ENCODE measurements at places on chromosomes 5 and 9.

GRCh38 chr9:80885894-80886293 is 803.5 kb downstream of the TLE1 start:
- DNase-seq = peak; percentile 30

- no peak for DNase-seq
These were observed 444.2 kb downstream of the ACTL7B start for GRCh38 chr9:108411632-108412031.

- DNase-seq = no peak
These were observed 183.3 kb downstream of the MAST4 start for GRCh38 chr5:66779528-66779927.

DNA sequence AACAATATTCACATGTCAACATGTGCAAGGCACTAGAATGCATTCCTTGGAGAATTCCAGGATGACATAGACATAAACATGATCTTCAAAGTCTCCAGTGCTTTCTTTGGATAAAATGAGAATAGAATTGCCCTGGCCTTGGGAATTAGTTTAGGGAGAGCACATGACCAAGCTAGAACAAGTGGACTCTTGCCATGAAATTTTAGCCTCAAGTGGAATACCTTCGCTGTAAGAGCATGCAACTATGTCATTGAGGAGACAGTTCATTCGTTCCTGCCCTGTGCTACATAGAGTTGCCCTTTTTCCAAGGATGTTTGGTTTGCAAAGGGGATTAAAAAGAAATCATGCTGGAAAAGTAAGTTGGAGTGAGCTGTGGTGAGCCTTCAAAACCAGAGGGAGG is 42.7 kb downstream of the ZFAND5 start:
- peak; percentile 11 for DNase-seq

DNA sequence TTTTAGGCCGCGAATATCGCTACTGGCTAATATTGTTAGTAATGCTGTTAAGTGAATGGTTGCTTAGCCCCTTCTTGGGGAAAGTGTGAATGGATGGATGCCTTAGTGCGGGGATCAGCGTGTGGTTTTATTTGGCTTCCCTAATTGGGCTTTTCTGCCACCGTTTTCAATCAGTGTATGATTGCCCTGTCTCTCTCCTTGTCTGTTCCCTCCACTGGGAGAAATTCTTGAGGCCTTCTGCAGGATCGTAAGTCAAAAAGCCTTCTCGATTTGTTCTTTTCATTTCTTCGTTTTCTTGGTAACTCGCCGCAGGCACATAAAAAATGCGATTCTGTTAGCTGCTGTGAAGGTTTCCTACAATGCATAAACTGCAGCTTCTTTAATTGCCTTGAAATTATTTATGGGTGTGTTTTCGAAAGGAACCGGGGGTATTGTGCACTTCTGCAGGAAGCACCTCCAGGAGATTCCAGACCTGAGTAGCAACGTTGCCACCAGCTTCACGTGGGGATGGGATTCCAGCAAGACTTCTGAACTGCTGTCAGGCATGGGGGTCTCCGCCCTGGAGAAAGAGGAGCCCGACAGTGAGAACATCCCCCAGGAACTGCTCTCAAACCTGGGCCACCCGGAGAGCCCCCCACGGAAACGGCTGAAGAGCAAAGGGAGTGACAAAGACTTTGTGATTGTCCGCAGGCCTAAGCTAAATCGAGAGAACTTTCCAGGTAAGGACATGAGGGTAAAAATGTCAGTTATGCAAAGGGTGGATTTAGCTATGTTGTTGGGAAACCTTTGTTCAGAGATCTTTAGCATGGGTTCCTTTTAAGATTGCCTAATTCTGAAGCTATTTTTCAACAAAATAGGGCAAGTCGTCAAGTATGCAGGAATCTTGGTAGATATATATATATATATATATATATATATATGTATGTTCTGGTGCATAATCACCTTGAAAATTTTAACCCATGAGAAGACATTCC is 700 bp downstream of the SKP2 start:
- peak; percentile 7 for DNase-seq

GRCh38 chr9:68597362-68597997 is 56.8 kb upstream of the TMEM252 start:
- DNase-seq = no peak

- peak; percentile 52 for DNase-seq
These were observed 1.3 kb downstream of the C5orf15 start for GRCh38 chr5:133967124-133967523.

- peak; percentile 74 for DNase-seq
These were observed 2.9 kb downstream of the SLC45A2 start for GRCh38 chr5:33981408-33982162.

DNA sequence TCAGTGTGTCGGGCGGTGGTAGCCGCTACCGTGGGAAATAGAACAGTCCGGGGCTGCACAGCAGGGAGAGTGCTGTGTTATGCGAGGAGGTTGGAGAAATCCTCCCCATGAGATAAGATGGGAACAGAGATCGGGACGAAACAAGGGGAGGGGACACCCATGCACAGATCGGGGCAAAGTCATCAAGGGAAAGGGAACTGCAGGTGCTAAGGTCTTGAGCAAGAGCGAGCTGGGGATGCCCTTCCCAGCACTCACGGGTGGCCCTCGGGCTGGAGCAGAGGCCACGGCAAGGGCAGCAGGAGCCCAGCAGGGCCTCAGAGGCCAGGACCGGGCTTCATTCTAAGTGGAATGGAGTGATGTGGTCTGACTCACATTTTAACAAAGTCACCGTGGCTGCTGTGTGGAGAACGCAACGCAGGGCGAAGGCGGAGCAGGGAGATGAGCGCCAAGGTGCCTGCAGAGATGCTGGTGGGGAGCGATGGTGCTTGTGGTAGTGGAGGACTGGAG is 7.7 kb downstream of the IL13 start:
- DNase-seq = no peak

- no peak for DNase-seq
These were observed 95.5 kb downstream of the SNX24 start for GRCh38 chr5:122940890-122941289.

GRCh38 chr5:146607659-146608332 is 91.8 kb upstream of the GPR151 start:
- DNase-seq = no peak

- DNase-seq = peak; percentile 40
These were observed 268.2 kb downstream of the MAST4 start for GRCh38 chr5:66864240-66864884.

GRCh38 chr5:168765086-168765550 is 185.9 kb upstream of the PANK3 start:
- DNase-seq = no peak

DNA sequence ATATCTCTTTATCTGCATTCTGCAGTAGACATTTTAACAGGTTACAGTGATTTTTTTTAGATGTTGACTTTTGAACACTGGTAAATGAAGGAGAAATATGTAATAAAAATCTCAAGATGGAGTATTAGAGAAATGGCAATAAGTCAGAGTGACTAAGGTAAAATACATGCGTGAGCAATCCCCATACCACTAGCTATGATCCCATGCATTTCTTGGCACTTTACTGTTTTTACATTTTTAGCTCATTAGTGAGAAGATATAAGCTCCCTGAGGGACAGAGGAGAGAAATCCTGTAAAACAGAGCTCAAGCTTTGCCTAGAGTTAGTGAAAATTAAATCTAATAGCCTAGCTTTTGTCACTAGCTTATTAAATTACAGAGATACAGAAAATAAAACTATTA is 181.9 kb upstream of the TRPM3 start:
- no peak for DNase-seq

DNA sequence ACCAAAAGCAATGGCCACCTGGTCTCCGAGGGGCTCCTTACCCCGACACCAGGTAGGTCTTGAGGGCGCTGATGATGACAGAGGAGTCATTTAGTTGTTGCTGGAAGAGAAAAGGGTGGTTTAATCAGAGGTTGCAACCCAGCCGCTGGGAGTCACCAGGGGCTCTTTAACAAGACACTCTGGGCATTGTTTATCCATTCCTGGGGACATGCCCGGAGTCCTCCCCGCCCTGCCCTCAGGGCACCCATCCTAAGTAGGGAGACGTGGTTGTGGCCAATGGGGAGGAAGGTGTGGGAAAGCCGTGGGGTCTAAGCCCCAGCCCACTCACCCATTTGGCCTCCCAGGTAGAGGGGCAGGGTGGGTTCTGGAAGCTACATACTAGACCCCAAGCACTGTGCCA is 3.1 kb downstream of the PTGES2 start:
- DNase-seq = no peak

GRCh38 chr9:89701221-89701798 is 96.5 kb downstream of the GADD45G start:
- no peak for DNase-seq

GRCh38 chr5:151549713-151550112 is 41.4 kb downstream of the FAT2 start:
- no peak for DNase-seq

DNA sequence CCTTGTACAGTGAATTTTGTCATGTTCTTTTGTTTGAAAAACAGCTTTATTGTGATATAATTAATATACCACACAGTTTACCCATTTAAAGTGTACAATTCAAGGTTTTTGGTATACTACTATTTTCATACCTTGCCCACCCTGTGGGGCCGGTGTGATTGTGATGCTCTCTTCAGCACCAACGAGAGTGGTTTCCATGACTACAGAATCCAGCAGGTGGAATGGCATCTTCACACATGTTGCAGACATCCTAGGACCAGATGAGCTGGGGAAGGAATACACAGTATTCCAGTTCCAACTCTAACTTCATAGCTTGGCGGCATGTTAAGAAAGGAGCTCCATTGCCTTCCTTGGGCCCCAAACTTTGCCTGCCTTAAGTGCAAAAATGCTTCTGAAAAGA is 7.7 kb upstream of the GPR151 start:
- DNase-seq = no peak

DNA sequence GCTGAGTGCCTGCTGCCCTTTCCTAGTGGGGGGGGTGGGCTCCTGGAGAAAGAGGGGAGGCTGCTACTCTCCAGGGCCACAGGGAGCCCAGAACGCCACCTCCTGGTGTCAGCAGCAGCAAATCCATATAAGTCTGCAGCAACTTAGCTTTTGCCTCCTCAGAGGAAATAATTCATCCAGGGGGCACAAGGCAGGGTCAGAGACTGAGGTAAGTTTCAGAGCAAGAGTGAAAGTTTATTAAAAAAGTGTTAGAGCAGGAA is 4.0 kb upstream of the CLPTM1L start:
- no peak for DNase-seq

DNA sequence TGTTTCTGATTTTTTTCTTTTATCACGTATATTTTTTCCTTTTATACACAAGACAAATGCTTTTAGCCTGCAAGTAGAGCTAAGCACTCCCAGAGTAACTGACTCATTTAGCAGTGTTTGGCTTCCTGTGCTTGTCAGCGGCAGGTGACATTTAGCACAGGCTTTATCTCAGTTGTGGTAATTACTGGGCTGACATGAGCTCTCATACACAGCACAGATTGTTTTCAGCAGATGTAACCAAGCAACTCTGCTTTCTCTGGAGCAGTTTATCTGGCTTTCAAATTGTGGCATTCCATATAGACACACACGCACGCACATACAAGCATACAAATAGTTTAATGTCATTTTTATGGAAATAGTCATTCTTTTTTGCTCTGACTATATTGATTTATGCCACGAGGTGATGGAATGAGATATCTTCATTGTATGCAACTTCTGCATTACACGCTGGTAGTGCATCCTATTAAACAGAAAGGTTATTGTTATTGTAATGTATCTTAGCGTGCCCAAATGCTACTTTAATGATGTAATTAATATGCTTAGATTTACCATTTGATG is 379.0 kb upstream of the GRAMD2B start:
- peak; percentile 11 for DNase-seq

GRCh38 chr5:80217667-80218066 is 38.2 kb downstream of the SERINC5 start:
- DNase-seq = no peak
